ENCODE measurements at places on chromosomes 16 and 17.

DNA sequence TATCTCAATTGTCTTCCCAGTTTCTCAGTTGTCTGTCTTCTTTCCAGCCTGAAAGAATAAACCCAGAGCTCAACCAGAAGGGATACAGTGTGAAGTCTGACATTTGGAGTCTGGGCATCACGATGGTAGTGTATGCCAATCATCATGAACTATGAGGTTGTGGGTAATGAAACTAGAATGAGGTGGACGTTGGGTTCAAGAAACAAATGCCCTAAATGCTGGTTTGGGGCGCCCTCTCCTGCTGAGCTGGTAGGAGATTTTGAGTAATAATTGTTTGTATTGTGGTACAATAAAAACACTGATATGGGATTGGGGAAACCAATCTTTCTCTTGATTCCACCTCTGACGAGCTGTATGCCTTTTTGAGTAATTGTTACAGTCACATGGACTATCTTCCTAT, 110.4 kb downstream of the MAP2K6 start:
- DNase-seq = no peak

- DNase-seq = peak; percentile 83
Observed at GRCh38 chr17:45940826-45941225, 46.5 kb downstream of the MAPT start.

- no peak for DNase-seq
Observed at GRCh38 chr16:30947541-30947858, 1.4 kb upstream of the ORAI3 start.

GRCh38 chr16:21103941-21104860, 46.4 kb downstream of the DNAH3 start:
- DNase-seq = no peak

- DNase-seq = peak; percentile 46
Observed at GRCh38 chr17:78107976-78108725, 20.4 kb downstream of the TMC6 start.

GRCh38 chr17:14301279-14302090, 604 bp downstream of the HS3ST3B1 start:
- no peak for DNase-seq

DNA sequence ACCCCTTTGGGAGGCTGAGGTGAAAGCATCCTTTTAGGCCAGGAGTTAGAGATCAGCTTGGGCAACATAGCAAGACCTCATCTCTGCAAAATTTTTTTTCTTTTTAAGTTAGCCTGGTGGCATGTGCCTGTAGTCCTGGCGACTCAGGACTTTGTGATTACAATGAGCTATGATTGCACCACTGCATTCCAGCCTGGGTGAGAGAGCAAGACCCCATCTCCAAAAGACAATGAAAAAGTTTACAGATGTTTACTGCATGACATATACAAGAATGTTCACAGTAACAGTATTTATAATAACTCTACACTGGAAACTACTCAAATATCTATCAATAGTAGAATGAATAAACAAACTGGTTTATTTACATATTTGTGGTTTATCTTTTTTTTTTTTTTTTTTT, 33.1 kb upstream of the CCL22 start:
- DNase-seq = no peak

DNA sequence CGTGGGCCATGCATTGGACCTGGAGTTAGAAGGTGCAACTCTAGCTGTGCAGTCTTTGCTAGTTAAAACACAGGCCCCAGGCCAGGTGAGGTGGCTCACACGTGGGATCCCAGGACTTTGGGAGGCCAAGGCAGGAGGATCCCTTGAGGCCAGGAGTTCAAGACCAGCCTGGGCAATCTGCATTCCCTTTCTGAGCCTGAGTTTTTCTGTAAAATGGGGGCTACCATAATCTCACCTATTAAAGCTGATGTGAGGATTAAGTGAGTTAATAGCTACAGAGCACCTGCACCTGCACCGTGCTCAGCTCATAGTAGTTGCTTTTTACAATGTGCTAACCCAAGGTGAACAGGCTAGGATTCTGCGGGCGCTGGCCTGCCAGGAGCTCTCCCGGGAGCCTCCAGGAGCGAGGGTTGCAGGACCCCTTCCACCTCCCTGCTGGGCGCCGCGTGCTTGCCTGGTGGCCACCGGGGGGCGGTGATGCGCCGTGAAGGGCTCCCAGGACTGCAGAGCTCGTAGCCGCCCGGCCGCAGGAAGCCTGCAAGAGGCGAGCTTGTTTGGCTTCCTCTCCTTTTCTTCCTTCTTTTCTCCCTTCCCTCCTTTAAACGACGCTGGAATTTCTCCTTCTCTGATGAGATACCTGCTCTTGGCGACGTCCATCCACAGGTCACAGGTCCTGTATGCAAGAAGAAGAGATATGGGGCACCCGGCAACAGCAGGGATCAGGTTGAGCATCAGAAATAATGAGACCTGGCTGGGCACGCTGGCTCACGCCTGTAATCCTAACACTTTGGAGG, 51.3 kb downstream of the ZFP90 start:
- no peak for DNase-seq

GRCh38 chr16:10667239-10667638, 27.5 kb downstream of the TEKT5 start:
- no peak for DNase-seq

DNA sequence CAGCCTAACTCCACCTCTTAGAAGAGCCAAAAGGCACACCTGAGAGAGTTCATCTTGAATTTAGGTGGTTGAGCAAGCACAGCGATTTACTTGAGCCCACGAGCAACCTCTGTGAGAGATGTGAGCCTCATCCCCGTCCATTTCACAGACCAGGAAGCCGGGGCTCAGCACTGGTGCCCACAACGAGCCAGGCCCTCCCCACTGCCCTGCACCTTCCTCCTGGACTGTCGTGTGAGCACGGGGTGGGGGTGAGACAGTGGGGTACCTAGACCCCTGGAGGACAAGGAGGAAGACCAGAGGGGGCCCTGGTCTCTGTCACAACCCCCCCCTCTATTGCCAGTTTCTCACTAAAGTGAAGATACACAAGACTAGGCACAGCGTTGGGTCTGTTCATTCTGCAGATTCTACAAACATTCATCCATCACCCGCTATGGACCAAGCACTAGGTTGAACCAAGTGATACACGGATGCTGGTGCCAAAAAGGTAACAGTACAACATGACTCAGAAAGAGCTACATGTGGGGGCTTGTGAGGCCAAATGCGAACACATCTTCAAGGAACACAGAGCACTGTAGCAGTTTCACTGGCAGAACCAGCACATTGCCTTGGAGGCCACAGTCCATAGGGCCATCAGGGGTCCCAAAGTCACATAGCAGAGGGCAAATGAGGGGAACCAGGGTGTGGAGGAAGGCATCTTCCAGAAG, 231.9 kb downstream of the PARN start:
- no peak for DNase-seq

- peak; percentile 34 for DNase-seq
Observed at GRCh38 chr16:17154981-17155380, 315.8 kb downstream of the XYLT1 start.

GRCh38 chr17:1714980-1715802, 5.0 kb upstream of the TLCD2 start:
- DNase-seq = peak; percentile 97

DNA sequence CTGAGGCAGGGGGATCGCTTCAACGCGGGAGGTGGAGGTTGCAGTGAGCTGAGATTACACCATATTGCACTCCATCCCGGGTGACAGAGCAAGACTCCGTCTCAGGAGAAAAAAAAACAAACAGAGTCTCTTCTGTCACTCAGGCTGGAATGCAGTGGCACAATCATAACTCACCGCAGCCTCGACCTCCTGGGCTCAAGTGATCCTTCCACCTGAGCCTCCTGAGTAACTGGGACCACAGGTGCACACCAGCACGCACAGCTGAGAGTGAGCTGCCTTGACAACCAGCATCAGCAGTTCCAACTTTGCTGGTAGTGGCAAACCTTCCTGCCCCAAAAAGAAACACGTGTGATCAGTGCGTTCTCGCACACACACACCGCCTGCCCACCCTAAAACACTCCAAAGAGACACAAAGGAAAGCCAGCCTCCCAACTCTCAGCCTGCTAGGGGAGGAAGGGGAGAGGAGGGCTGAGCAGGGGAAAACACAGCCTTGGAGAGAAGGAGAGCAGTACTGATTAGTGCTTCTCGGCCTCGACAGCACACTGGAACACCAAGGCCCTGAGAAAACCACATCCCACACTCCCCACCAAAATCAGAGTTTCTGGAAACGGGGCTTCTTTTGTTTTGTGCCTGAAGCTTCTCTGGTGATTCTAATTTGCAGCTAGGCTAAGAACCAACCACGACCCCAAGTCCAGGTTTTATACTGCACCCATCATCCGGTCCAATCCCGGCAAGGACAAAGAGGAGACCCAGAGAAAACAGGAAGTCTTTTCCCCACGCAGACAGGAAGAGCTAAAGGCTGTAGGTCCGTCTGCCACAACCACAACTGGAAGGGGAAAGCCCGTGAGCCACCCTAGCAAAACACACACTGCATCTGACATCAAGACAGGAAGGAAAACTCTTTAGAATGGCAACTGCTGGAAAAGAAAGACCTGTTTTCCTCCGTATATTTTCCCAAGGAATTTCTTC, 28.8 kb downstream of the ZCCHC14 start:
- DNase-seq = peak; percentile 66

DNA sequence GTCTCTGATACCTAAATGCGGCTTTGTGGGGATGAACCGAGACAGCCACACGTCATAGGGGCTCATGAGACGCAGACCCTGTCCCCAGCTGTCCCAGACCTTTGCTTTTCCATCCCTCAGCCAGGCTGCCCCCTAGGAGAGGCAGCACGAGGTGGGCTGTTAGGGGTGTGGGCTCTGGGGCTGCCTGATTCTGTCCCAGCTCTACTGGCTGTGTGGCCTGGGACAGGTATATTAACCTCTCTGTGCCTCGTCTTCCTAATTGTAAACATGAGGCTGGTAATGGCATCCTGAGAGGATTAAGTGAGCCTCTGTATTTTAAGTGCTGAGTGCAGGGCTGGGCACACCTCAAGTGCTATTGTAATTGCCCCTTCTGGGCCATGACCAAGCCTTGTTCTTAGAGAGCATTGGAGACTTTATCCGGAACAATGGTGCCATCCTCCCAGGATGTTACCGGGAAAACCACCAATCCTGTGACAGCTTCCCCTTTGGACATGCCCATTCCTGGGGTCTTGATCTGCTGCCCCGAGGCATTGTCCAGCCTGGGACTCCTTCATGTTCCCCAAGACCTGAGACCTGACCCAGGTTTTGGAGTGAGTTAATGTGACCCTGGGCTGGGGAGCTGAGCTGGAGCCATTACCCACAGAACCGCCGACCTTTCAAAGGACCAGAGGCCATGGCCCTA, 5.1 kb downstream of the ADGRG1 start:
- DNase-seq = no peak

- DNase-seq = no peak
Observed at GRCh38 chr16:73921295-73921694, 375.3 kb upstream of the PSMD7 start.

DNA sequence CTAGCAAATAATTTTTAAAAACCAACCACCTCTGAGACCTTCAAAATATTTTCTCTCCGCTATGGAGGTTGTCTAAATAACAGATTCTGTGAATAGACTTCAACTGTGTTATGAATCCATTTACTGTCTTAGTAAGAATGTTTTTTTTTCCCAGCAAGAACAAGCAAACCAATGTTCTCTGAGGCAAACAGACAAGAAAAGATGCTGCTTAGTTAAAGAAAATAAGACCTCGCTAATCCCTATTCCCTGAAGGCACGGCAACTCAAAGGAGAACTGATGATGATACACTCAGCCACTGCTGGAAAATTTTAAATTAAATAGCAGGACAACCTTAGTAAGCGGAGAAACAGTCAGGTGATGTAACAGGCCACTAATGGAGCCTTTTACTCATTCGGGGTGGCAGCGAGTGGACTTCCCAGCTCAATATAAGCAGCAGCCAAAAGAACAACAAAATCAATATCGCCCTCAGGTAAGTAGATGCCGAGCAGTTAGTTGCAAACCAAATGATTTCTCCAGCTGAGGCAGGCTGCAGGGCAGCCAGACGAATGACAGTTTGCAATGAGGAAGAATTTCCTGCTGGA, 81.8 kb downstream of the CPPED1 start:
- DNase-seq = no peak

GRCh38 chr17:83079766-83080578, 563 bp downstream of the METRNL start:
- DNase-seq = no peak

- peak; percentile 26 for DNase-seq
Observed at GRCh38 chr17:30449480-30449879, 27.7 kb upstream of the GOSR1 start.

GRCh38 chr16:73051226-73051625, 3.3 kb upstream of the ZFHX3 start:
- no peak for DNase-seq

DNA sequence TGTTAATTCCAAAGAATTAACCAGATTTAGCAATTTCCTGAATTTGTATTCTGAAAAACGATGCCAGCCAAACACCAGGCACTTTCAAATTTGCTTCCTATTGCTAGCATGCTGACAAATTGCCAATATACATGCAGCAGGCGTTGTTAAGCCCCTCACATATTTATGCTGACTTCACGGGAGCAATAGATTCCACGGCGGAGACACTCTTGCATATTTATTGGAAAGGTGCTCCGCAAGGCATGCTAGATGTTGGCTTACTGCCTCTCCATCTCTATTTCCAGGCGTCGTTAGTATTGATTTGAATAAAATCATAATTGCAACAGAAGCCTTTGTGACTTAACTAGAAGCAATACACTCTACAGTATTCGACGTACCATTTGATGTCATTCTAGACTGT, 211.0 kb upstream of the IRX5 start:
- no peak for DNase-seq

DNA sequence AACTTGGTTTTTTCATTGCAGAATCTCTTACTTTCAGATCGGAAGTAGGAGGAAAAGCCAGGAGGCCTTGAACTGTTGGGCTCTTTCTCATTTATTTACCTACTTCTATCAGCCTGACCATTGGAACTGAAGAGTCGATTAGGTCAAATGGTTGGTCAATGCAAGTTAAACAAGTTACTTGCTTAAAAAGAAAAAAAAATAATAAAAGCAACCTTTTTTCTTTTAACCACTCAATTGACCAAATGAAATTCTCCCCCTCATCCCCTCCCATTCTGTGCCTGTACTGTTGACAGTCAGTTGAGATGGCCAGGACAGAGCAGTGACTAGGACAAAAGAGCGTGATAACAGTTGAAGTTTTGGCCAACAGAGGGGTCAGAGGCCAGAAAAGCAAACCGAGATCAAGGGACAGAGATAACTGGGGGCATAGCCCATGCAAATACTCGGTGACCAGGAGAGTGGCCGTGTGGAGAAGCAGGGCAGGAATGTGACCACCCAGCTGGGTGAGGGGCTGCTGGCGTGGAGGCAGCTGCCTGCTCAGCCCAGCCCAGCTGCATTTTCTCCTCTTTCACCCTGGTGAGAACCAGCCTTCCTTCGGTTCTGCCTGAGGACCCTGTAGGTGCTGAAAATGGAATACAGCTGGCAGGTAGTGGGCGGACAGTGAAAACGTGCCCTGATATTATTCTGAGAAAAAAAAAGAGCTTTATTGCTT, 72.2 kb downstream of the HS3ST3B1 start:
- DNase-seq = no peak

DNA sequence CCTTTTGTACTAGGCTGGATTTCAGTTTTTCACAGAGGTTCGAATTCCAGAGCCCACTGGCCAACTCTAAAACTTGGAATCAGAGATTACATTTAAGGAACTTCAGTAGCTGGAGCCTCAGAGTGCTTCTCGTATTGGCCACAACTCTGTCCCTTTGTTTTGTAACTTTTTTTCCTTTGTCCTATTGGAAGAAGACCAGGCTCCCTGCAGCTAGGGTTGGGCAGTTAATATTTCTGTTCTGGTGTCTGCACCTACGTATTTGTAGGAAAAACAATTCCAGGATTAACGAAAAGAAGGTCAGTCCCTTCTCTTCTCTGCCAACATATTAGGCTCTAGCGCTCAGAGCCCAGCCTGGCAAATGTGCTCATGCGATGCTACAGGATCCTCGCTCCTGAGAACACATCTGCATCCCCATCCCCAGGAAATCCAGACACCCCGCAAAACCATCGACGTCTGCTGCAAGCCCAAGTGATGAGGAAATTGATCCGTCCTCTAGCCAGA, 1.9 kb downstream of the CDH11 start:
- peak; percentile 35 for DNase-seq

Data from tibial artery (tissue), 4 donors.